Motor neuron (in vitro differentiated cells): ENCODE measurements at places on chromosomes 6 and 20.

- ATAC-seq: peak; percentile 78
Measured at GRCh38 chr6:18429655-18430297, 42.6 kb downstream of the RNF144B start.

GRCh38 chr6:163745536-163746400, 331.2 kb downstream of the QKI start:
- peak; percentile 97 for ATAC-seq

- ATAC-seq: peak; percentile 40
Measured at GRCh38 chr6:27591699-27592480, 119.0 kb upstream of the ZNF184 start.

DNA sequence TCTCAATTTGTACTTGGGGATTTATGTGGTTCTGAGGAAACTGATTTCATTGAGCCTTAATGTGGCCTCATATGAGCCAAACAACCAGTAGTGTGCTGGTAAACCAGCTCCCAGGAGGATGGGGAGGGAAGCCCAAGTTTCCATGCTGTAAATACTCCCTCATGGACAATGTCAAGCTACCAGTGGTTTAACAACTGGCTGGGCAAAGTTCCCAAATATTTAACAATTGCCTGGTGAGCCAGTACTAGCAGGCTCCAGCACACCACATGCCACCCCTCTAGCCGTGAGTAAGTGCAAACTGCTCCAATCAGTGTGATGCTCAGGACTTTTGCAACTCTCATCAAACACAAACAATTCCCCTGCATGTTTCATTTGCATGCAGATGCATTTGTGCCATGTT, 19.2 kb upstream of the CDKN1A start:
- ATAC-seq: peak; percentile 16

DNA sequence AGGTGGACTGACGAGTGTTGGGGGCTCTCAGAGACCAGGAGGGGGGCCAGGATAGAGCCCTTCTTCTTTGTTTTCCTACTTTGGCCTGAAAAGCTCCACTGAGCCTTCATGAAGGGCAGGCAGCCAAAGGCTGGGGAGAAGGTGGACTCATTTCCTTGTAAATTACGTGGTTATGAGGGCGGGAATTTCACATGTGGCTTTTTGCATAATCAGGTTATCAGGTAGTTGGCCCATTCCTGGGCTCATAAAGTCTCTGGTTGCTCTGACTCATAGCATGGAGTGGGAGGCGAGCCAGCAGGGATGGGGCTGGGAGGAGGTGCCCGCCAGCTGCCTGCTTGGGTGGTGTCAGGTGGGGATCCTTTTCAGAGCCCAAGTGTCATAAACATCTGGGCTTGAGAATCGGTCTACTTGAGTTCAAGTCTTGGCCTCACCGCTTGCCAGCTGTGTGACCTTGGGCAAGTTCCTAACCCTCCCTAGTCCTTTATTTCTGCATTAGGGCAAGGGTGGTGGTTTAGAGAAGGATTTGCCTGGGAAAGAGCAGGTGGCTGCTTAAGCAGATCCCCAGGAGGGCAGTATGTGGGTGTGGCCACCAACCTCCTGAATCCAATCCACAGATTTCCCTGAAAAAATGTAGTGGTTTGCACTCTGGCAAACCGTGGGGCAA, 26.5 kb upstream of the RNF24 start:
- ATAC-seq: no peak

GRCh38 chr6:52641826-52642225, 29.1 kb upstream of the TMEM14A start:
- ATAC-seq: no peak

- ATAC-seq: no peak
Measured at GRCh38 chr20:10200330-10200729, 18.3 kb upstream of the SNAP25 start.

GRCh38 chr6:127918506-127919427, 17.9 kb upstream of the THEMIS start:
- no peak for ATAC-seq

DNA sequence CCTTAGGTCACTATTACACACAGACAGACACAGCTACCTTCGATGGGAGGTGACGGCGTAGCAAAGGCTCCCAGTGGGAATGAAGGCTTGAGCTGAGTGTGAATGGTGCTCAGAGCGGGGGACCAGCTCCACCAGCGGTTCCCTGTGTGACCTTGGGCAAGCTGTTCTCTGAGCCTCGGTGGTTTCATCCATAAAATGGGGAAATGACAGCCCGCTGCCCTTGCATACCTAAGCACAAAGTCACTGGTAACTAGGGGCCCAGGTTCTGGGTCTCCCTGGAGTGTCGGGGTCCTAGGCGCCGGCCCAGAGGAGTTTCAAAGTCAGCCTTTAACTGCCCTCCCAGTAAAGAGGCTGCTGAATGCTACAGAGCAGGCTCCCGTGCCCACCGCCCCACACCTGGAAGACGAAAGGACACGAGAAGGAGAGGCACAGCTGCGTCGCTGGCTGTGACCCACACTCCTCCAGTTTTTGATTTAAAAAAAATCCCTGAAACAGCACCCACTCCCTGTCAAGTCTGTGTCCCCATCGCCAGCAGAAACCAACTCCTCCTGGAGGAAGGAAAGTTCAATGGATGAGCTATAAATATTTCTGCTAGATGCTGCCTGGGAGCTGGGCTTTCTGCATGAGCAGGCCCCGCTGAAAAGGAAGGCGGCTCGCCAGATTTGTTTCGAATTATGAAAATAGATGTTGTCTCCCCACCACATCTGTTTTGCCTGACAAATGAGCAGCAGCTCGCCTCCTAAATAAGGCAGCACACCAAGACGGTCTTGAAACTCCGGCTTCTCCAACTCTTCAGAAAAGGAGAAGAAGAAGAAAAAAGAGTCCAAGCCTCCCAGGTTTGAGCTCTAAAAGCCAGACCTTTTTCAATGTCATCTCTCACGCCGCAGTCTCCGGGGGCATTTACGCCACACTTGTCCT, 27.4 kb downstream of the PMEPA1 start:
- ATAC-seq: no peak

- ATAC-seq: no peak
Measured at GRCh38 chr6:53916804-53917463, 122.1 kb downstream of the LRRC1 start.

- ATAC-seq: no peak
Measured at GRCh38 chr20:17650301-17651128, 31.5 kb downstream of the RRBP1 start.

- ATAC-seq: no peak
Measured at GRCh38 chr6:33259032-33259431, 12.6 kb downstream of the VPS52 start.

GRCh38 chr20:25541676-25542075, 43.7 kb downstream of the NINL start:
- ATAC-seq: no peak

DNA sequence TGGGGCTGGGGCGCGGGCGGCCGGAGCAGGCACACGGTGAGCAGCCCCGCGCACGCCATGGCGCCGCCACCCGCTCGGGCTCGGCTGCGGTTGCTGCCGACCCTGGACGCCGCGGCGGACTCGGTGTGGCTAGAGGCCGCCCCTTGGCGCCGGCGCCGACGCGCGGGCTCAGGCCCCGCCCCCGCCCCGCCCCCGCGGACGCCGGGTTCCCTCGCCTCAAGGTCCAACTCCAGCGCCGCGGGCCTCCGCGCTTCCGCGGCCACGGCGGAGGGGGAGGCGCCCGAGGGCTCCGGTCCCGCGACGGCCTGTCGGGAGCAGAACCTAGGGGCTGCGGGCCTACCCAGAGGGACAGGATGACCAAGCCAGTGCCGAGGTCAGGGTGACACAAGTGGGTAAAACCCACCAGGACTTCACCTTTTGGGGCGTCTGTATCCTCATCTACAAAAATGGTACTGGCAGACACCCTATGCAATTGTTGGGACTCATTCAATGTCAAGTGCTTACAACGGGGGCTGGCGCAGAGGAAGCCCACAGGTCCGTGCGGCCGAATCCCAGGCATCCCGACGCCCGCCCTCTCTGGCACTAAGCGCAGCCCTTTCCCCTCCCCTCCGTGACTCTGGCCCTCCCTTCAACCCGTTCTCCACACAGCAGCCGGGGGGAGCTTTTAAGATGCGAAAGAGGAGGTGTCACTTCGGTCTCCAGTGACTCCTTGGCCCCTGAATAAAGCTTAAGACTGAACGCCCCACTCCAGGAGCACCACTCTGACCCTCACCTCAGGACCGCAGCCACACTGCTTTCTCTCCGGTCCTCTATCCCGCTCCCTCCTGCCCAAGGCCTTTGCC, at the start of gene NECAB3:
Gene NECAB3 (minus strand): TSS at position 135 of the 842 bp plus-strand sequence. CDS start 76 bp downstream, at position 59.
- ATAC-seq: peak; percentile 86

DNA sequence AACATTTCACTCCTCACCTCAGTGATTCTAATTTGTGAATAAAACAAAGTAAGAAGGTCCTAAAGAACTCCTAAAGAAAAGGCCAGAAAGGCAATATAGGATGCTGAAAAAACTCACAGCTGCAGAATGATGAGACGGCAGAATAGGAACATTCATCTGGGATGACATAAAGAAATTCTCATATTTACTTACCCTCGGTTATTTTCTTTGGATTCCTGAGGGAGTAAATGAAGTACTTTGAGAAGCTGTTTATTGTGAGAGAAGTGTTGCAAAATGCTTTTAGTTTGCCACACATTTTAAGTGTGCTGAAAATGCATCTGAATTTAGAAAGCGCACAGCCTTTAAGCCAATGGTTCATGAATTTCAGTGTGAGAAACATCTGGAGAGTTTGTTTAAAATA, 35.7 kb upstream of the RBL1 start:
- no peak for ATAC-seq

DNA sequence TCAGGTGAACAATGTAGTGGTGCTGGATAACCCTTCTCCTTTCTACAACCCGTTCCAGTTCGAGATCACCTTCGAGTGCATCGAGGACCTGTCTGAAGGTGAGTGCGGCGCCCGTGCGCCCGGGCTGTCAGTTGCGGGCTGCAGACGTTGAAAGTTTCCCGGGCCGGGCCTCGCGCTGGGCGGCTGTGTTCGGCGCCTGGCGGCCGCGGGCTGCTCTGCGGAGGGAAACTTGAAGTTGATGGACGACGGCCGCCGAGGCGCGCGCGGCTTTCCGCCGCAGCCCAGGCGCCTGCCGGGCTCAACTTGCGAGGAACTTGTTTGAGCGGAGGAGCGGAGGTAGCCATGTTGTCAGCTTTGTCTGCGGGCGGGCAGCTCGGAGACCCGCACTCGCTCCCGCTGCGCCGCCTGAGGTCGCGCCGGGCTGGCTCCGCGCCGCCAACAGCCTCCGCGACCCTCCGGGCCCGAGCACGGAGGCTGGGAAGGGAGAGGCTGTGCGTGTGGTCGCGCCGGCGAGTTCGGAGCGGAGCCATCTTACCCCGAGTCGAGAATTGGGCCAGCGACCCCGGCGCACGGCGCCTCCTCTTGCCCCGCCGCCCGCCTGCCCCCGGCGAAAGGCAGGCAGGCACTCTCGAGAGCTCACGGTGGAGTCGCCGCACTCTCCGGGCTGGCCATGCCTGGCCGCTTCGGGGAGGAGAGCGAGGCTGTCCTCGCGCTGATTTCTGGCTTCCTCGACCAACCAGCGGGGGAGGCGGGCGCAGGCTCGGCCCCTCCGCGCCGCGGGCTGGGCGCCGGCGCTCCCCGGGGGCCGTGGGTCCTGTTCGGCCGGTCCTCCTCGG, 691 bp downstream of the ASF1A start:
- ATAC-seq: peak; percentile 50

- no peak for ATAC-seq
Measured at GRCh38 chr6:3071568-3071967, 3.3 kb downstream of the RIPK1 start.

DNA sequence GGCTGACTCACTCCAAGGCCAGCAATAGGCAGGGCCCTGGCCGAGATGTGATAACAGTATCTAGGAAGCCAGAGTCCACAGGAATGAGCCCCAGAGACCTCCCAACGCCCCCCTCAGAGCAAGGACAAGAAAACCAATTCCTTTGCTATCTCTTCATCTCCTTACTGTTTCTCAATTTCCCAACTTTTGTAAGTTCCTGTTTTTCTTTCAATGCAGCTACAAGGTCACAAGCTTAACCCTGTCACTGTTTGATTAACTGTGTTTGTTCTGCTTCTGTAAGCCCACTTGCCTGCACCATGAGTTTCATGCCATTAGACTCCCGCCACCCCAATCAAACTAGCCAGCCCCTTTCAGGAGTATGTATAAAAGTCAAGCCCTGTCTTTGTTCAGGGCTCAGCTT, 3.5 kb downstream of the FKBP1C start:
- no peak for ATAC-seq

- no peak for ATAC-seq
Measured at GRCh38 chr6:87378947-87379346, 28.8 kb upstream of the CFAP206 start.

DNA sequence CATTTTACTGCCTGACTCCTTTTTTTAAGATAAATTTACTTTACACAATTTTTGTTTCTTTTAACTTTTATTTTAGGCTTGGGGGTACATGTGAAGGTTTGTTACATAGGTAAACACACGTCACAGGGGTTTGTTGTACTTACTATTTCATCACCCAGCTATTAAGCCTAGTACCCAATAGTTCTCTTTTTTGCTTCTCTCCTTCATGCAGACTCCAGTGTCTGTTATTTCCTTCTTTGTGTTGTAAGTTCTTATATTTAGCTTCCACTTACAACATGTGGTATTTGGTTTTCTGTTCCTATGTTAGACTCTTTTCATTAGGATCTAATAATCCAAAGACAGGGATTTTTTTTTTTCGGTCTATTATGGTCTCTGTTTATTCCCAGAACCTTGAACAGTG, 83.5 kb upstream of the CCN6 start:
- ATAC-seq: no peak

DNA sequence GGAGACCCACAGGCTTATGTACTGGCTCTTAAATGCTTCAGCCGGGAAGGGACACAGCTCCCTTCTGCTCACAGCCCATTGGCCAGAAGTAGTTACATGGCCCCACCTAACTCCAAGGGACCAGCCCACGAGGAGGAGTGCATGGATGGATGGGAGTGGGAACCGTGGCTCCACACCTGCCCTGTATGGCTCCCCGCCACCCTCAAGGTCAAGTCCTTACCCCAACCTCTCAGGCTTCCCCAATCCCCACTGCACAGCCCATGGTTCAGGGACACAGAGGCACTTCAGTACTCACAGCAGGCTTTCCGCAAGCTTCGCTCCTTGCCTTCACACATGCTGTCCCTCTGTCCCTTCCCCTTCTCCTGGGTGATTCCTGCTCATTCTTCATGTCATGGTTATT, 137.9 kb upstream of the KCNG1 start:
- ATAC-seq: no peak

DNA sequence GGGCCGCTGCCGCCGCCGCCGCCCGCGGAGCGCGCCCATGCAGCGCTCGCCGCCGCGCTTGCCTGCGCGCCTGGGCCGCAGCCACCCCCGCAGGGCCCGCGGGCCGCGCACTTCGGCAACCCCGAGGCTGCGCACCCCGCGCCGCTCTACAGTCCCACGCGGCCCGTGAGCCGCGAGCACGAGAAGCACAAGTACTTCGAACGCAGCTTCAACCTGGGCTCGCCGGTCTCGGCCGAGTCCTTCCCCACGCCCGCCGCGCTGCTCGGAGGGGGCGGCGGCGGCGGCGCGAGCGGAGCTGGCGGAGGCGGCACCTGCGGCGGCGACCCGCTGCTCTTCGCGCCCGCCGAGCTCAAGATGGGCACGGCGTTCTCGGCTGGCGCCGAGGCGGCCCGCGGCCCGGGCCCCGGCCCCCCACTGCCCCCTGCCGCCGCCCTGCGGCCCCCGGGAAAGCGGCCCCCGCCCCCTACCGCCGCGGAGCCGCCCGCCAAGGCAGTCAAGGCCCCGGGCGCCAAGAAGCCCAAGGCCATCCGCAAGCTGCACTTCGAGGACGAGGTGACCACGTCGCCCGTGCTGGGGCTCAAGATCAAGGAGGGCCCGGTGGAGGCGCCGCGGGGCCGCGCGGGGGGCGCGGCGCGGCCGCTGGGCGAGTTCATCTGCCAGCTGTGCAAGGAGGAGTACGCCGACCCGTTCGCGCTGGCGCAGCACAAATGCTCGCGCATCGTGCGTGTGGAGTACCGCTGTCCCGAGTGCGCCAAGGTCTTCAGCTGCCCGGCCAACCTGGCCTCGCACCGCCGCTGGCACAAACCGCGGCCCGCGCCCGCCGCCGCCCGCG, 730 bp downstream of the INSM1 start:
- ATAC-seq: peak; percentile 3

- no peak for ATAC-seq
Measured at GRCh38 chr6:151721146-151721545, 86.3 kb upstream of the ESR1 start.
